ENCODE measurements at places on chromosomes 16 and 17. TPM values are rescaled to one million over a fixed set of nuclear protein-coding genes. Genes with fewer than 3 reads are reported as not detected.

DNA sequence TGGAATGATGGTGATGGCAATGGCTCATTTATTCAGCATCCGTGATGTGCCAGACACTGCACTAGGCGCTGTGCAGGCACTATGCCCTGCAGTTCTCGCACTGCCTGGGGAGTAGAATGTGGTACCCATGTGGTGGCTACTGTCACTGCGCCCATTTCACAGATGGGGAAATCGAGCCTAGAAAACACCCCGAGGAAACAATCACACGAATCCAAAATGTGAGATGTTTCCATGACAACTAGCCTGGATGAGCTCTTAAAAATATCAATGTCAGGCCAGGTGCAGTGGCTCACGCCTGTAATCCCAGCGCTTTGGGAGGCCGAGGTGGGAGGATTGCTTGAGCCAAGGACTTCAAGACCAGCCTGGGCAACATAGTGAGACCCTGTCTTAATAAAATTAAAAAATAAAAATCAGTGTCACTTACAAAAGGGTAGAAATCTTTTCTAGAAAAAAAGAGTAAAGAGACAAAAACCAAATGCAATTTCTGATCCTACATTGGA is 57.9 kb upstream of the TNRC6A start:
- no peak for DNase-seq

DNA sequence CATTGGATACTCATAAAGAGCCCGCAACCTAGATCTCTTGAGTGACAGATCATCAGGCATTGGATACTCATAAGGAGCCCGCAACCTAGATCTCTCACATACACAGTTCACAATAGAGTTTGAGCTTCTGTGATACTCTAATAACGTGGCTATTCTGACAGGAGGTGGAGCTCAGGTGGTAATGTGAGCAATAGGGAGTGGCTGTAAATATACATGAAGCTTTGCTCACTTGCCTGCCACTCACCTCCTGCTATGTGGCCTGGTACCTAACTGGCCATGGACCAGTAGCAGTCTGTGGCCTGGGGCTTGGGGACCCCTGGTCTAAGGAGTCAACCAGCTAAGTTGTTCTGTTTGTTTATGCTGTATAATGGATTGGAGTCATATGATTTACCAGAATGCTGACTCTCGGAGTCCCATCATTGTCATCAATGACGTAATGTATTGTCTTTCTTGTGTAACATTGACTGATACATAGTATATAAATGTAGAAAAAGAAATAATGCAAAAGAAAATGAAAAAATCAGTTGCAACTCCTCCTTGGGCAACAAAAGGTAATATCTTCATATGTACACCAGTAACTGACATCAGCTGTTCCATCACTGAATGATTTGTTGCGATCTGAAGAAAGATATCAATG is 17.5 kb downstream of the ABCA9 start:
- DNase-seq: no peak

DNA sequence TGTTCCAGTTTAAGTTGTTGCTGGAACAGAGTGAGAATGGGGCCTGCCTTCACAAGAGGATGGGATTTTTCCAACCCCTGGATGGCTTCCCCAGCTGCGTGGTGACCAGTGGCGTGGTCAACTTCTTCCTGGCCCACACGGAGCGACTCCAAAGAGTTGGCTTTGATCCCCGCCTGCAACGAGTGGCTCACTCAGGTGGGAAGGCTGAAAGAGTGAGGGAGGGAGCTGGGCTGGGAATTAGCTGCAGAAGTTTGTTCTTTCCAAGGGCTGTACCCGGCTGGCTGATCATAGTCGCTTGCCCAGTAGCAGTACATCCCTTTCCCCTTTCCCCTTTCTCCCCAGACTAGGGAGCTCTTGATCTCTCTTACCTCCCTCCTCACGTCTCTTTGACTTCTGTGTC is 36.1 kb downstream of the B4GALNT2 start:
- no peak for DNase-seq

GRCh38 chr16:20826039-20826566 is 19.8 kb downstream of the REXO5 start:
- DNase-seq: no peak

GRCh38 chr16:4935241-4935855 is 1.6 kb downstream of the PPL start:
- DNase-seq: no peak

DNA sequence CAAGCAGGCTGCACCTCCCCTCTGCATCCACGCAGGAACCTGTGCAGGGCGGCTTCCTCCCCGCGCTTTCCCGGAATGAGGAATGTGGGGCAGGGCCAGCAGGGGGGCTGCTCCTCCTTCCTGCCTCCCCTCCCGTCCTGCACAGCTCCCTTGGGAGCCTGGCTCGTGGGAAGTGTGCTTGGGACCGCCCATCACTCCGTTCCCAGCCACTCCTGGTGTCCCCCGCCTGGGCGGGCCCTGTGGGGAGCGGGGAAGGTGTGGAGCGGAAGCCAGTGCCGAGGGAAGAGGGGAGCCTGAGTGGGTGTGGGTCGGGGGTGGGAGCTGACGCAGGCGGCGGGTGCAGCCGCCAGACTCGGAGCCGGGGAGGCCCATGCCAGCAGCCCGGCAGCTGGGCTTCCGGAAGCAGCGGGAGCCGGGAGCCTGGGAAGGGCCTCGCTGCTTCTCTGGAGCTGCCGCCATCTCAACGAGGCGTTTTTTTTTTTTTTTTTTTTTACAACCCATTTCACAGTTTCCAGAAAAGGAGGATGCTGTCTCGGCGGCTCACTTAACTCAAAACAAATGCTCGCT is 24.1 kb downstream of the BAHCC1 start:
- no peak for DNase-seq

GRCh38 chr17:35588196-35588920 is 1.2 kb downstream of the AP2B1 start:
- no peak for DNase-seq

DNA sequence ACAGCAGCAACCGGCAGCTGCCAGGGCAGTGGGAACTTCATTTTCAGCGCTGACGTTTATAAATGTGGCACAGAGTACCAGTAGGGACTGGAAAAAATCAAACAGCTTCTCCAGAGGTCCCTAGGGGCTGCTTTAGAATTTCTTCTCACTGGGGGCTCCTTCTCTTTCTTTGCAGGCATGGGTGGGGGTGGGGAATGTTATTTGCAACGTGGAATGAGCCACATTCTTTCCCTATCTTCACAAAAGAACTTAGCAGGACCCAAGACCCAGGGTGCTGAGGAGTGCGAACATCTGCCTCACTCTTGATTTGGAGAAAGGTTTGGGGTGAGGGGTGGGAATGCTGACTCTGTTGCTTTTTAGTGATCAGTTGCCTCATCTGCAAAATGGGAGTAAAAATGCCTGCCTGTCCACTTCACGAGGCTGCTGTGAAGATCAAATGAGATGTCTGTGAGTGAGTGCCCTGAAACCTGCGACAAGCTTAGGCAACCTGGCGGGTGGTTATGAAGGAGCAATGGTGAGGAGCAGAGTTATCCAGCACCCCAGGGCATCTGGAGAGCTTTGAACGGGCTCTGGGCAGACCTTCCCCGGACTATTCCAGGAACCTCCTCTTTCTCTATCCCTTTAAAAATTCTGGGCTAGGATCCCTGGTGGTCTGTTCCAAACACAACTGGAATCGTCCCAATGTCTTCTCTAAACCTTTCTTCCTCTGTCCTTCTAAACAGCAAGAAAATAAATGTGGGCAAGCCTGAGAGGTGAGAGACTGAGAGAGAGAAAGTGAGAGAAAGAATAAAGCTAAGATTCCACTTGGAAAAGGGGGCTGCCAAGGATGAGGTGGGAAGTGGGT is 10.7 kb upstream of the PIPOX start:
- no peak for DNase-seq

GRCh38 chr17:4417129-4417667 is 16.5 kb upstream of the SPNS3 start:
- no peak for DNase-seq

DNA sequence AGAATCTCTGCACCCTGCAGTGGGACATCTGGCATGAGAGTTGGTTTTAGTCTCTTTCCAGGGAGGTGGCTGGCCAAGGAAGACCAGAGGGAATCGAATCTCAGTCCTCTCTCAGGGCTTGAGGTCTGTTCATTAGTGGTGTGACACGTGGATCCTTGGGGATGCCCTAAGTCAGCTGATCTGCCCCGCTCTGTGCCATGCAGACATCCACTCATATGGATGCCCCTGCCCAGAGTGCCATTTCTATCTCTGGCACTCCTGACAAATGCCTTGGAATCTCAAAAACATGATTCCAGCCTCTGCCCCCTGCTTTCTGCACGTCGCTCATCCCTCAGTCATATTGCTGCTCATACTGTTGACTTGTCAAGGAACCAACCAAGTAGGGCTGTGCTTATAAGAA is 38.8 kb downstream of the WSCD1 start:
- DNase-seq: no peak

DNA sequence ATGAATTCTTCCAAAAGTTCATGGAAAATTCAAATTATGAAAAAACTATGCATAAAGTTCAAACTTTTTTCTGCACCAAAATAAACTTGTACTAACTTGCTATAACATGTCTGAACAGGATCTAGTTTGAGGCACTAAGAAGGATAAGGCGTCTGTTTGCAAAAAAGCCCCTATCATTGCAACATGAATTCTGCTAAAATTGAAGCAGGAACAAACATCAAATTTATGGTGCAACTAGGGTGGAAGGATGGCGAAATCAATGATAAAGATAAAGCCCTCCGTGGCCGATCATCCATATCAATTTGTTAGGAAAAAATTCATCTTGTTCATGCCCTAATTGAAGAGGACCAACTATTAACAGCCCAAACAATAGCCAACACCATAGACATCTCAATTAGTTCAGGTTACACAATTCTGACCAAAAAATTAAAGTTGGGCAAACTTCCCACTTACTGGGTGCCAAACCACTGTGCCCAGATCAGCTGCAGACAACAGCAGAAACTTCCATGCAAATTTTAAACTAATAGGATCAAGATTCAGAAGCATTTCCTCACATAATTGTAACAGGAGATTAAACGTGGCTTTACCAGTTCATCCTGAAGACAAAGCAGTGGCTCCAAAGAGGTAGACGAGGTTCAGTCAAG is 12.9 kb downstream of the IL21R start:
- no peak for DNase-seq

The TNK1 gene
- 11.5 TPM for total RNA-seq

- no peak for DNase-seq
Observed at GRCh38 chr16:88785106-88785924, at the start of gene PIEZO1. Gene PIEZO1, minus strand, starts transcription at chr16:88785220. Its CDS starts 256 bp downstream, at chr16:88784964.

The SYNGR3 gene
- 2.5 TPM for total RNA-seq

The KRTAP4-4 gene
- not detected for total RNA-seq

DNA sequence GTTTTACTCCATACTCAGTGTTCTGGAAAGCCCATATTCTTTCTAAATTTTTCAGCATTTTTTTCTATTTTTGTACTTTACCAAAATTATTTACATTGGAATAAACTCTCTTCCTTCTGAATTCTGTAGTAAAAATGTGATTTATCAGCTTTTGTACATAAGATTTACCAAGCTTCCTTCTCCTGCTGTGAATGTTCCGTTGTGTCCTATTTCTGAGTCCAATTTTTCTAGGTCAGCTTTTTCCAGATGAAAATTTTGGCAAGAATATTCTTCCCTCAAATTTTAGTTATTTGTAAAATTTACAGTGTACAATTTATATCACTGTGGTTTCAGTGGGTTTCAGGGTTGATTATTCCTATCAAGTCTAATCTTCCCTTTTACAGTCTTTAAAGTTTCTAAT is 27.5 kb downstream of the ASPA start:
- DNase-seq: no peak

The CCDC102A gene
- total RNA-seq: 14.4 TPM

The SLC38A8 gene
- total RNA-seq: not detected

DNA sequence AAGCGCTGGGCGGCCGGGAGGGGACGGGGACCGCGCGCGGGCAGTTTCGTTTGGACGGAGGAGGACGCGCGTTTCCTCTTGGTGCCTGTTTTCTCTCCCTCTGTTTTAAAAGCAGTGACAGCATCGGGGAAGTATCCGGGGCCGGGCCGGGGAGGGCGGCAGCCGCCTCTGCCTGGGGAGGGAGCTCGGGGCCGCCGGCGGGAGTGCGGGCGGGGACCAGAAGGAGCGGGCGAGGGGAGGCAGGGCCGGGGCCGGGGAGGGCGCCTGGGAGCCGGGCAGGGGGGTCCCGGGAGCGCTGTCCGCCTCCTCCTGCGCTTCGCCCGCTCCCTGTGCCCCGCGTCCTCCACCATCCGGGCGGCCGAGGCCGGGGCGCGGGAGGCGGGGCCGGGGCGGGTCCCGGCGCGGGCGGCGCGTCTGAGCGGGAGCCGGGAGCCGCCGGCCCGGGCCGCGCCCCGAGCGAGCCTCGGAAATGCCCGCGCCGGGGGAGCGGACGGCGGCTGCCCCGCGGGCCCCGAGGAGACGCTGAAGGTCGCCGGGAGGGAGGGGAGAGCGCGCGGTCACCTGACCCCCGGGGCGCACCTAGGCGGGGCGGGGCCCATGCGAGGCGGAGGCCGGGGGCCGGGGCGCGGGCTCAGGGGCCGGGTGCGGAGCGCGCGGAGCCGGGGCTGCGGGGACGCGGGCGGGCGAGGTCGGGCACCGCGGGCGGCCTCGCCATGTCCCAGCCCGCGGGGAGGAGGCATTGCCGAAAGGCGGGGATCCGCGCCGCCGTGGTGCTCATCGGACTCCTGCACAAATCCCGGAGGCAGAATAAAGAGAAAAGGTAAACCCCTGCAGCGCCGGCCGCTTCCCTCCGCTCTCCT is 57.3 kb downstream of the RAP1GAP2 start:
- peak; percentile 74 for DNase-seq

GRCh38 chr17:79464318-79465010 is 146.4 kb downstream of the RBFOX3 start:
- DNase-seq: no peak

GRCh38 chr16:53745753-53746266 is 41.9 kb downstream of the FTO start:
- DNase-seq: no peak

The C1QTNF8 gene
- not detected for total RNA-seq

DNA sequence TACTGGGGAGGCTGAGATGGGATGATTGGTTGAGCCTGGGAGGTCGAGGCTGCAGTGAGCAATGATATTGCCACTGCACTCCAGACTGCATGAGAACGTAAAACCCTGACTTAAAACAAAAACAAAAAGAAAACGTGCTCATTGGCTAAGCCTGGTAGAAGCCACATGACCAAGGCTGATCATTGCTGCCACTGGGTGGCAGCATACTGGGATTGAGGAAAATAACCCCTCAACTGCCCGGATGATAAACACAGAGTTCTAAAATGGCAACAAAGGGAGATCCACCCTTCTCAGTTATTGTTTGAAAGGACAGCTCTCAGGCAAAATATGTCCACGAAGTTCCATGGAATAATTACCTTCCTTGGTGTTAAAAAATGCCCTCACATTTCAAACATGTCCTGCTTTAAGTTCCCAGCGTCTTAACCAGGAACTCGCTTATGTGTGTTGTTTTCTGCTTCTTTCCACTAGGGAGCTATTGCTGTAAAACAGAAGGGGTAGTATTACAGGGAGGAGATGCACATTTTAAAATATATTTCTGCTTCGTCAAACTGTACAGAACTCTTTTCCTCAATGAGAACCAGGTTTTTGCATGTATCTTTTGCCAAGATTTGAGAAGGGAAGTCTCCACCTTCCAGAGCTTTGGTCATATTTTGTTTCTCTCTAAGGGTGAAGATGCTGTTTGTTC is 675.3 kb downstream of the MAF start:
- no peak for DNase-seq
